ENCODE measurements at places on chromosomes 16 and 17. TPM values are rescaled to one million over a fixed set of nuclear protein-coding genes. Genes with fewer than 3 reads are reported as not detected.

DNA sequence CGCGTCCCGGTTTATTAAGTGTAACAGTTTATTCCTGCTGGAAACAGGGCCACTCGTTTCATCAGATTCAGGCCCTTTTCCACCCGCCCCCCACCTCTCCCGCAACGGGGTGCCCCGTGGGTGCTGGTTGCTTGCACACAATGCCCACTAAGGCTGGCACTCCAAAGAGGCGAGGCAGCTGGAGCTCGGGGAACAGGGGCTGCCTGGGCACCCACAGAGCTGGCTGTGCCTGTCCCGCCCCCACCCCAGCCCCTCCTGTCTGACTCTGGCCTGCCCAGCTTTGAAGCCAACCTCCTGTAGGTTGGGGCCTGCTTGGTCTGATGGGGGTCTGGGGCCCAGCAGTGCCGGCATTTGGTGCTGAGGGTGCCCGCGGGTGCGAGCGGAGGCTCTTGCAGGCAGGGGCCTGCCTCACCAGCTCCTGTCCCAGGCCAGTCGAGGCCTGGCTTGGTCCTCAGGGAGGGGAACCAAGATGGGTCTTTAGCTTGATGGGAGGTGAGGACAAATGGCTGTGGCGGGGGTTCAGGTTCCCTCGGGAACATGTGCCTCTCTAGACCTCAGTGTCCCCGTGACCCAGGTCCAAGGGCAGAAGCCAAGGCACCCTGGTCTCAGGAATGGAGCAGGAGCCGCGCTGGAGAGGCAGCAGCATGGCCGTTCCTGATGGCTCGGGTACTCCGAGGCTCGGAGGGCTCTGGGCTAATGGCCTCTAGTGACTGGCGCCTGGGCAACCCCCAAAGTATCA is 20.1 kb downstream of the MYBBP1A start:
- H3K27ac ChIP-seq, result peak overlapping the region; percentile 93
- H3K27me3 ChIP-seq, result no peaks in the 10 kb centered on the region
- no peak for DNase-seq
- peaks cover 50% of the 10 kb centered on the region for H3K4me1 ChIP-seq
- H3K36me3 ChIP-seq, result no peaks in the 10 kb centered on the region

DNA sequence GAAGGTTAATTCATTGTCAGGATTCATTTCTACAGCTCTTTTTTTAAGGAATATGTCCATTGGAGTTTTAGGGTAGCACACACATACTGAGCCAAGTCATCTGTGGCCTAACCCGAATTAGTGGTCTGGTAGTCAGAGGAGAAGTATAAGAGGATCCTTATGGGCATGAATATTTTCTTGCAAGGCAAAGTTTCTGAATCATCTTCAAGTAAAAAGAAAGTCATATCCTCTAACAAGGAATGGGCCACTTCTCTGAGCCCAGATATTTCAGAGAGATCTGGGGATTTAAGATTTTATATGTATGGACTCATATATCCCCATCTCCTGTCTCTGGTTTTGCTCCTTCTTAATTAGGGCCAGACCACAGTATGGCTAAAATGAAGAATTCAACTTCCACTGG is 99.2 kb upstream of the CDH8 start:
- H3K27ac ChIP-seq, result no peak overlapping the region
- no peaks in the 10 kb centered on the region for H3K36me3 ChIP-seq
- no peaks in the 10 kb centered on the region for H3K27me3 ChIP-seq
- DNase-seq, result no peak
- H3K4me1 ChIP-seq, result no peaks in the 10 kb centered on the region
- H3K4me3 ChIP-seq, result no peak overlapping the region

GRCh38 chr17:7363311-7363710 is 8.4 kb downstream of the TMEM95 start:
- H3K4me1 ChIP-seq, result no peaks in the 10 kb centered on the region
- H3K27me3 ChIP-seq, result no peaks in the 10 kb centered on the region
- no peak overlapping the region for H3K27ac ChIP-seq

GRCh38 chr16:85579191-85579590 is 33.9 kb upstream of the GSE1 start:
- no peaks in the 10 kb centered on the region for H3K36me3 ChIP-seq
- H3K4me1 ChIP-seq, result peaks cover 19% of the 10 kb centered on the region
- H3K27me3 ChIP-seq, result no peaks in the 10 kb centered on the region
- no peak overlapping the region for H3K4me3 ChIP-seq

DNA sequence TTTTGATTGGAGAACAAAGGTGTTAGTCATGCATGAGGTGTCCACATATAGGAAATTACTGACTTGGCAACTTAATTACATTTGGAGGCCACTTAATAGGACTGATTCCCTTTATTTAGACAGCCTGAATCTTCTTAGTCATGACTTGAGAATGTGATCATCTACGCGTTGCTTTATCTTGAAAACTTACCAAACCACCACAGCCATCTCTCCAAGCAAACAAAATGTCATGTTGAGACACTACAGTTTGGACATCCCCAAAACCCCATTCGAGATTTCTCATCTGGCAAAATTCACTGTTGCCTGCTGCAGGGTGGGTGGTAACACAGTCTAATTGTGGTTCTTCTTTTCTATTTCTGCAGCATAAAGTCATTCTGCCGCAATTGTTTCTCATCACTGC is 176.5 kb upstream of the CDH5 start:
- H3K4me3 ChIP-seq, result no peak overlapping the region
- peaks cover 37% of the 10 kb centered on the region for H3K4me1 ChIP-seq
- no peaks in the 10 kb centered on the region for H3K36me3 ChIP-seq
- H3K27me3 ChIP-seq, result no peaks in the 10 kb centered on the region

DNA sequence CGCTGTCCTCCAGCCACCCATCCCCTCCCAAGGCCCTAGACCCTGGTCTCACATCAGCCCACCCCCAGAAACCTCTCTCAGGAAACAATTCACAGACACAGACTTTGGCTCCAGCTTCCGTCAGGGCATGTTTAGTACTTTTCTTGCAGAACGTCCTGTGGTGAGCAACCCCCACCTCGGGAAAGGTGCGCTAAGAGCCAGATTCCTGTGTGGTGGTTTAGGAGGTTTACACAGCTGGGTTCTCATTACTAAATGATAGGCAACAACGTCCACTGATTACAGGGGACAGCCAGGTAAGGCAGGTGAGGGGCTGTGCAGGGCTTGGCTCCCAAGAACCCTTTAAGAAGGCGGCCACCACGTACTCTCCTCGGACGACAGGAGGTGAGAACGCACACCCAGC is 29.3 kb downstream of the KIFC3 start:
- no peaks in the 10 kb centered on the region for H3K4me1 ChIP-seq
- H3K36me3 ChIP-seq, result no peaks in the 10 kb centered on the region
- H3K27me3 ChIP-seq, result no peaks in the 10 kb centered on the region
- H3K27ac ChIP-seq, result no peak overlapping the region

DNA sequence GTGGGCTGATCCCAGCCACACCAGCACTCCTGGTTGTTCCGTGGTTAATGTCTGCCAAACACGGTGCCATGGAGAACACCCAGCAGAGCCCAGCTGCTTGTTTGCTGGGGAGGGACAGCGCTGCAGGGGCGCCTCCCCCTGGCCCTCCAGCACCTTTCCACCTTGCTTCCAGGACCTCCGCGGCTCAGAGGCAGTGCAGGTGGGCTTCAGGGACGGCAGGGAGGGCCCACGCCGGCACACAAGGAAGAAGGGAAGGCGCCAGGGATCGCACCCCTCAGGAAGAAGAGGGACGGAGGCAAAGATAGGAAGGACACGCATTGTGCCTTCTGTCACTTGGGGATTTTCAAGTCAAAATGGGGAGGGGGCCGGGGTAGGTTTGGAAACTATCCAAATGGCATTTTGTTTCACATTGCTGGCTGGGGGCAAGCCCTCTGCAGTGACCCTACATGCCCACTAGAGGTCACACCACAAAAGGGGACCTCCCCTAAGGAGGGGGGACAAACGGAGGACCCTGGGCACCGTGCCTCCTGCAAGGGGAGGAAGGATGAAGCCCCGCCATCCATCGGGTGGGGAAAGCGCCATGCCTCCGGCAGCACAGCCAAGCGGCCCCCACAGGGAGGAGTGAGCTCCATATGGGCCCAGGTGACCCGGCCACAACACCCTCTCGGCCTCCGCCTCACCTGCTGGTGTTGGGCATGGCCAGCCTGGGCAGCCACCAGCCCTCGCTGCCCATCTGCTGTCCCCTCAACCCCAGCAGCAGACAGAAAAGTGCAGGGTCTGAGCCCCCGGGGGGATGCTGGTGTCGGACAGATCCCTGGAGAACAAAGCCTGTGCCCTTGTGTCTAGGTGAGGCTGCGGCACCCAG is 7.5 kb upstream of the C16orf95 start:
- H3K4me1 ChIP-seq, result peaks cover 32% of the 10 kb centered on the region
- no peak overlapping the region for H3K4me3 ChIP-seq
- H3K36me3 ChIP-seq, result no peaks in the 10 kb centered on the region
- no peaks in the 10 kb centered on the region for H3K27me3 ChIP-seq

GRCh38 chr17:82300707-82301270 is 16.6 kb downstream of the CD7 start:
- no peak overlapping the region for H3K27ac ChIP-seq
- H3K4me1 ChIP-seq, result peaks cover 45% of the 10 kb centered on the region
- no peaks in the 10 kb centered on the region for H3K36me3 ChIP-seq

DNA sequence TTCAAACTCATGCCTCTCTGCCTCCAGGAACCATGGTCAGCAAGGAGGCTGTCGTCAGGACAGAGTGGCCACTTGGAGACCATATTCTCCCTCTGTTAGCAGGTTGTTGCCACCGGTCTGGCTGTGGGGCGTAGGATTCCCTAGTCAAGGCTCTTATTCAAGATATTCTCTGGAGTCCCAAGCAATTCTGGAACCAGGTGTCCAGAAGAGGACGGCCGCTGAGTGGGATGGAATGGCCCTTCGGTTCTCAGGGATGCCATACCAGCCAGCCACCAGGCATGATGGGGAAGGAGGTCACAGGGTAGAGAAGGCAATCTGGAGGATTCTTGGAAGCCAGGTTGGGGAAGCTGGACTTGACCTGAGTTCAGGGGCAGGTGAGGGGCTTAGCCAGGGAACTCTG is 173.5 kb downstream of the GSG1L start:
- DNase-seq, result no peak
- H3K27me3 ChIP-seq, result no peaks in the 10 kb centered on the region
- H3K27ac ChIP-seq, result no peak overlapping the region
- H3K4me1 ChIP-seq, result peaks cover 4% of the 10 kb centered on the region
- no peak overlapping the region for H3K4me3 ChIP-seq

GRCh38 chr17:45001310-45001709 is 33.2 kb upstream of the C1QL1 start:
- H3K4me1 ChIP-seq, result no peaks in the 10 kb centered on the region
- no peak for DNase-seq
- no peaks in the 10 kb centered on the region for H3K27me3 ChIP-seq
- no peak overlapping the region for H3K4me3 ChIP-seq
- H3K27ac ChIP-seq, result no peak overlapping the region

DNA sequence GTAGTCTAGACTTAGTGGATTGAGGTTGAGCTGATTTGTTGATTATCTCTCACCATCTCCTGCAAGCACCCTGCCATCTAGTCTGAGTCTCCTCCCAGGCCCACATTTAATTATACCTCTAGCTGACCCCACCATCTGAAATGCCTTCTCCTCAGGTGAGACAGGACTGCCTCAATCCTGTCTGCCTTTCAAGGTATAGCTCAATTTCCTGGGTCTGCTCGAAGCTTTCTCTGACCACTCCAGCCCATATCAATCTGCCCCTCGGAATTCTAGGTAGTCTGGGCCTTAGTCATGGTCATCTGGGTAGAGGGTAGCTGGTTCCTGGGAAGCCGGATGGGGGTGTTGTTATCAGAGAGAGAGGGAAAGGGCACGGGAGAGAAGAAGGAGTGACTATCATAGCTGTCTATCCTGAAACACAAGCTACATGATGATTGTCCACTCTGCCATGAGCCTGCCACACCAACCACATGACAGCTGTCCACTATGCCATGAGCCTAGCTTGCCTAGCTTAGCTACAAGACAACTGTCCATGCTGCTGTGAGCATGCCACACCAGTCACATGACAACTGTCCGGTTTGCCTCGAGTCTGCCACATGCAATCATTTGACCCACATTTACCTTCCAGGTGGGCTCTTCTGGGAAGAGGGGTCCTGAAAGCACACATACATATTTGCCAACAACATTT is 34.4 kb downstream of the LYRM9 start:
- no peak overlapping the region for H3K4me3 ChIP-seq
- H3K36me3 ChIP-seq, result peaks cover 4% of the 10 kb centered on the region
- no peak for DNase-seq
- no peaks in the 10 kb centered on the region for H3K4me1 ChIP-seq
- H3K27ac ChIP-seq, result no peak overlapping the region

CHD9NB gene
- 5.1 TPM for total RNA-seq

CHST4 gene
- not detected for total RNA-seq

KIFC3 gene
- total RNA-seq, result 53.9 TPM

SAMD14 gene
- 0.90 TPM for total RNA-seq

RND2 gene
- 0.59 TPM for total RNA-seq

NTN3 gene
- not detected for total RNA-seq

PRAC2 gene
- total RNA-seq, result not detected

RASL10B gene
- 19.2 TPM for total RNA-seq

CALCOCO2 gene
- total RNA-seq, result 302 TPM

DPEP2 gene
- total RNA-seq, result 4.1 TPM
